ENCODE measurements at places on chromosomes 5 and 9.

- no peak for DNase-seq
These were observed 12.5 kb upstream of the LHX2 start for GRCh38 chr9:123998970-123999621.

- DNase-seq, result peak; percentile 17
These were observed 823 bp downstream of the ST6GALNAC6 start for GRCh38 chr9:127898433-127899127.

- no peak for DNase-seq
These were observed 49.0 kb downstream of the ADAMTS2 start for GRCh38 chr5:179296150-179296821.

- no peak for DNase-seq
These were observed 16.8 kb upstream of the PRLR start for GRCh38 chr5:35246900-35247647.

DNA sequence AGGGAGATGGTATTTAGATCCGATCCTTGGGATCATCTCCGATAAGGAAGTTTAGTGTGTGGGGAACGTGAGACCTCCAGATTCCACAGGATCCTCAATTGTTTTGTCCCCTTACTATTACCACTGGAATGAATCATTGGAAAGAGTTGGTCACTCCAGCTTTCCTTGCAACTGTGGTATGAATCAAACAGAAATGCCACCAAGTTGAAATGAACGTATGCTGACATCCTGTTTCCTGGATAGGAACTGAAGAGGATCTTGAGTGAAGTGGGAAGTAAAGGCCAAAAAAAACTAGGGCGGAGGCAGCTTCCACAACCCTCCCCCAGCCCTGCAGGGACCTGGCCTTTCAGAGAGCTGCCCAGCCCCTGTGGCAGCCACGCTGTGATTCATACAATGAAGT, 23.9 kb downstream of the IRX1 start:
- DNase-seq, result no peak

- peak; percentile 64 for DNase-seq
These were observed 402.4 kb upstream of the PTGER4 start for GRCh38 chr5:40277161-40277906.

GRCh38 chr5:31232273-31232888, 38.9 kb downstream of the CDH6 start:
- no peak for DNase-seq

DNA sequence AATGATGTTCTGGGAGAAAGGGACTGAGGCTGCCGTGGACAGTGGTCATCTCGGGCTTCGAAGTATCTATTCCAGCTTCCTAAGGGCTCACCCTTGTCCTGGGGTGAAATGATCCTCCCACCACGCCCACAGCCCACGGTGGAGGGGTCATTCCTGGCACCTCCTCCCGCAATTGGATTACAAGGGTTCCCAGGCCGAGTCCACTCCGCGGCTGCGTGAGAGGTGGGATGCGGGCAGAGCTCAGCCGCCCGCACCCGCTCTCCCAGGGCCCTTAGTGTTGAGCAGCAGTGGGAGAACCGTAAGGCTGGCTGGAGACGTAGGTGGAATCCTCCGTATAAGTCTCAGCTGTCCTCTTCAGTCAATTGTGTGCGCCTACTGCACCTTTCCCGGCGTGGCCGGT, 273.3 kb upstream of the ADAMTS16 start:
- DNase-seq, result no peak

GRCh38 chr5:116534964-116535651, 39.5 kb downstream of the SEMA6A start:
- no peak for DNase-seq

DNA sequence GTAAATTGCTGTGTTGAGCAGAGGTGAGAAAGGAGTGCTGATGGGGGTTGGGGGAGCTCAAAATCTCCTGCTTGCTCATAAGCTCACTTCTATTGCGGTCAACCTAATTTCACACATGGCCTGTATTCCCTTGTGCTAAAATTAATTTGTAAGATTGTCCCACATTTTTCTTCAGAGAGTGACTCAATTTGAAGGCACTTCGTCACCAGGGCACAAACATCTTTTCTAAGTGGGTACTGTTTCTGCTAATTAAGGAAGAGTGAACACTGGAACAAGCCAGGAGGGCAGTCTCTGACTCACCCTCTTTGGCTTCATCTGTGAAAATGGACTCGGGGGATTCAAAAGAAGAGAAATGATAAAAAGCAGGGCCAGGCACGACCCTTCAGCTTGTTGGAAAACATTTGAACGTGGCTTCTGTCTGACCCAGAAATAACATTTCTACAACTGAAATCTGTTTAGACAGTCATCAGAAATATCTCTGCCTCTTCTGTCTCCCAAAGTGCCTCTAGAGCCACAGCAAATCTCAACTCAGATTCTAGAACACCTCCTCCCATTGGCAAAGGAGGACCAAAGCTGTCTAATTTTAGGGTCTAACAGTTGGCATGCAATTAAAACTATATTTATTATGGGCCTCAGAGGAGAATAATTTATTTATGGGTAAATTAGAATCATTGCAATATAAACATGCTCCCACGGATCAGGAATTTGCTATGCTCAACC, 49.8 kb downstream of the FEM1C start:
- no peak for DNase-seq

DNA sequence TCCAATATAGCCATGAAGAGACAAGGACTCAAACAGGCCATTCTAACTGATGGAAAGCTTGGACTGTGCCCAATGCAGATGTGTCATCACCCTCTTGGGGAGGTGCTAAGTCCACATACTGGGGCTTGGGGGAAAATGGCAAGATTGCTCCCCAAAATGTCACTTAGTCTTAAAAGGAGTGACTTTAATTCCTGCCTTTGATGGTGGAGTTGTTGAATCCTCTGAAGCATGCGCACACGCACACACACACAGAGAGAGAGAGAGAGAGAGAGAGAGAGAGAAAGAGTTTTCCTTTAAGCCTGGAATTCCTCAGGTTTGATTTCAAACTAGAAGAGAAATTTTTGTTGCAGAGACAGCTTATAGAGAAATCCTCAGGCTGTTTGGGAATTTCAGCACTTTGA, 161.9 kb upstream of the GAS1 start:
- DNase-seq, result no peak

GRCh38 chr5:56814361-56814962, 887 bp upstream of the MAP3K1 start:
- no peak for DNase-seq

- DNase-seq, result no peak
These were observed 111.1 kb downstream of the TLR4 start for GRCh38 chr9:117815315-117815714.

DNA sequence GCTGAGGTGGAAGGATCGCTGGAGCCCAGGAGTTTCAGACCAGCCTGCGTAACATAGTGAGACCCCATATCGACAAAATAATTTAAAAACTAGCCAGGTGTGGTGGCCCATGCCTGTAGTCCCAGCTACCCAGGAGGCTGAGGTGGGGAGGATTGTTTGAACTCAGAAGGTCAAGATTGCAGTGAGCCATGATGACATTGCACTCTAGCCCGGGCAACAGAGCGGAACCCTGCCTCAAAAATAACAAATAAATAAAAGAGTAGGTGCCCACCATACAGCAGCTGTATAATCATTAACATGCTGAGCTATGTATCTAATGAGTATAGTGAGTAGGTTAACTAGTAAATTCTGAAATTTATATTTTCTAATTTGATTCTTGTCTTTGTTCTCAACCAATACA, 11.0 kb upstream of the ATP6V0E1 start:
- no peak for DNase-seq

GRCh38 chr9:122201641-122202040, 27.1 kb downstream of the LHX6 start:
- no peak for DNase-seq

GRCh38 chr9:128251732-128252100, 24.1 kb downstream of the GOLGA2 start:
- DNase-seq, result no peak

DNA sequence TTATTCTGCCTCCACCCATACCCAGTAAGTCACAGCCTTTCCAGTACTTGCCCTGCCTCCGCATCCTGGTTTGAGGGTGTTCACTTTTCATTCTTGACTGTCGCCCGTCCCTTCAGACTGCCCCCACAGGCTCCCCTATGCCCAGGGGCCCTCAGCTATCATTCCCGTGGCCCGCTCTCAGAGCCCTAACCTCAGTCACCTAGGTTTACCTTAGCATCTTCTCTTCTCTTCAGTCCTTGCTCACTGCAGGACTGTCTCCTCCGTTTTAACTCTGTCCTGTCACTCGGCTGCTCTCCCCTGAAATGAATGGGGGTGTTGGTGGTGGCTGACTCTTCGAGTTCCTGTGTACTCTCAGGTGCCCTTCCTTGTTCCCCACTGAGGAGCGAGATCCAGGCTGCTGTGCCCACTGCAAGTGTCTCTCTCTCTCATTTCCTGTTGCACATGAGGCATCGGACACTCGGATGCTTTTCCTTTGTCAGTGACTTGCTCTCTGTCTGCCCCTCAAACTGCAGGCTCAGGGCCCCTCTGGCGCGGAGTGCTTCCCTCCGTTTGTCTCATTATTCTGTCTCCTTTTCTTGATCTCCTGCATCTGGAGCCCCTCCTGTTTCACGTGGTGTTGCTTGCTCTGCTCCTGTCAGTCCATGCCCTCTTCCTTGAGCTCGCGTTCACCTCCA, 89.8 kb downstream of the CACNA1B start:
- DNase-seq, result no peak

DNA sequence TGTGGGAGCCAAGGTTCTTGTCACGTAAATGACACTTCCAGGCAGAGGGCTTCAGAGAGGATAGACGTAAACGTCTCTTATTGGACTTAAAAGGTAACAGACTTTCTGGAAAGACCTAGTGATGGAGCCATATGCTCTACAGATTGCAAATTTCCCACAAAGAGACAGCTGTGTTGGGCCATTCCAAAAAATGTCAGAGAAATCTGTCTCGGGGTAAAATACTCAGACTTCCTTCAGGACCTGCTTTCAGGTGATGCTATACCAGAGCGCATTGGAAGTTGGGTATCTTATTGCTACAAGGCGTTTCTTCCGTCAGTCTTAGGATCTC, 29.2 kb downstream of the PROP1 start:
- DNase-seq, result no peak

DNA sequence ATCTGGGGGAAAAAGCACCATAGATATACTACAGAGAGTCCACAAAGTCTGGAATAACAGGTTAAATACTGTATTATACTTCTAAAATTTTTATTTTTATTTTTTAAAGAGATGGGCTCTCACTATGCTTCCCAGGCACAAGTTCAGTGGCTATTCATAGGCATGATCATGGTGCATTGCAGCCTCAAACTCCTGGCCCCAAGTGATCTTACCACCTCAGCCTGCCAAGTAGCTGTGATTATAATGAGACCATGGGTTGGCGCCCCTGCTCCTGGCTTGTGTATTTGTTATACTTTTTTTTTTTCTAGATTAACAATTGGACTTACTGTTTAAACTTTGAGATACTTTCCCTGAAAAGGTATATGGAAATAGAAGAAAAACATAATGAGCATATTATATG, 25.9 kb downstream of the ERBIN start:
- DNase-seq, result no peak

DNA sequence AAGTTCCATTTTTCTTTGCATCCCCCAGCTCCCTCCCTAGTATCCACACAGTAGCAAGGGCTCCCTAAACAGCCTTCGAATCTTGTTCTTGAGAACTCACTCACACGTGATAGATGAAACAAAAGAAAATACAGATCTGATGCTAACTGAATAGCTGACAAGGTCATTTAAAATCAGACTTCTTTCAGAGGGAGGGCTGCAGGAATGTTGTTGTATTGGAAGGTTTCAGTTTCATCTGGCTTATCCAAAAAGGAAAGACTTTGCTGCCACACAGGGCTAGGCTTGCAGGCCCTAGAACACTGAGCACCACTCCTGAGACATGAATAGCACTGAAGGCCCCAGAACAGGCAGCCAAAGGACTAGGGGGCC, 3.2 kb downstream of the CD180 start:
- DNase-seq, result no peak

DNA sequence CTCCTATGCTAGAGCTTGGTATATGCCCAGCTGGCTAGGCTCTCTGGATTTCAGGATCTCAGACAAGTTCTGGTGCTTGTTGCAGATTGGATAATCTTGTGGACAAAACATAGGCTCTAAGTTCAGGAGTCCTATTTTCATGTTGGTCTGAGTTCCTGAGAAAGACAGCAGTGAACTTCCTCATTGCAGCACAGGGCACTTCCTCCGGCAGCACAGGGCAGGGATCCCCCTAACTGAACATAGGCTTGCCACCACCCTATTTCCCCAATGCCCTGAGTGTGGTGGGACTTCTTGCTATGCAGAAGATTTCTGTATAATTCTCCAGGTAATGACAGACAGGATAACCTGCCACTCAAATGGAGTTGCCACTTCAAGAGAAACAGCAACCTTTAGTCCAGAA, 220.1 kb downstream of the PIK3R1 start:
- no peak for DNase-seq

- DNase-seq, result peak; percentile 17
These were observed 58.5 kb downstream of the MLANA start for GRCh38 chr9:5949103-5949699.

DNA sequence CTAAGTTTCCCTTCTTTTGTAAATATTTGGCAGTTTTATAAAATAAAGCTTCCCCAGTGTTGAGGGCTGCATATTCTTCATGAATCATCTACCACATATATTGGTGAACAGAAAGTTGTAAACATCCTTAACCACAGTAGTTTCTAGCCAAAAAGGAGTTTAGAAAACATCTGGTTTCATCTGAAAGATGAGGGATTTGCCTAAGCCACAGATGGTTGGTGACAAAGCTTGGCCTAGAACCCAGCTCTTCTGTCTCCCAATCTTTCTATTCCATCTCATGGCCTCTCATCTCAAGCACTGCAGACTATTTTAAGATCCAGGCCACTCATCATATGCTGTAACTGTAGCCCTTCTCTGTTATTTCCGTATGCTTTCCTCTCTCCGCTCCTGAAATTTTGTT, 232.3 kb upstream of the TRPM3 start:
- no peak for DNase-seq

DNA sequence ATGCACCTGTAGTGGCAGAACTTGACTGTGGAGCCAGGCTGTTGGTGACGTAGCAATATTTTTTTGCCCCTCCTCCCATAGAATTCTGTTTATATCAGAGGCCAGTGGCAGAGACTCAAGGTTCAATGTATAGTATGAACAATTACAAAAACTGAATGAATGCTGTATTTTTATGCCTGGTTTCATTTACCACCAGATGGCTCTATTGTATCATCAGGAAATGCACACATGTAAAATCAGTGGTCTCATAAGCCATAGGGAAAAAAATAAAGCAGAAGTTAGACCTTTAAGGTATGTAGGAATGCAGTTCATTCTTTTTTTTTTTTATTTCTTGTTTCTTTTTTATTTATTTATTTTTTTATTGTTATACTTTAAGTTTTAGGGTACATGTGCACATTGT, 43.6 kb downstream of the CCDC192 start:
- no peak for DNase-seq

DNA sequence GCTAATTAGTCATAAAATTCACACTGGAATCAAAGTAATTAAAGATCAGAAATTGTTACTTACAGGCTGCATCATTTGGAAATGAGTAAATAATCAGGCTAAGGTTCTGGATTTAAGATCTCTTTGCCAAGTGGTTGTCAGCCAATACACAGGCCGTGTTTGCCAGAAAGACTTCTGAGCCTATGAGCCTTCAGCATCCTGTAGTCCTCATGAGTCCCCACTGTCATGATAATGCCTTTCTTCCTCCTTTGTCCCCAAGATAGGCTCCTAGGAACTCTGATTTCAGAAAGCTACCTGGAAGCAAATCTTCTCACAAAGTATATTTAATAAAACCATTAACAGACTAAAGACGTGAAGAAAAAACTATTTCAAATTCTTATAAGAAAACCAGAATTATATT, 810.5 kb downstream of the DNAH5 start:
- DNase-seq, result no peak

- DNase-seq, result no peak
These were observed 86.6 kb downstream of the ZNF608 start for GRCh38 chr5:124659798-124660197.

GRCh38 chr5:148810823-148811222, 15.6 kb upstream of the ADRB2 start:
- DNase-seq, result no peak
